CD4-positive, CD25-positive, alpha-beta regulatory T cell (primary cell): ENCODE measurements at places on chromosomes 4 and X. TPM values are rescaled to one million over a fixed set of nuclear protein-coding genes. Genes with fewer than 3 reads are reported as not detected.

Gene IL2
- total RNA-seq, result 1.0 TPM

Gene MYOZ2
- total RNA-seq, result not detected

Gene GUCY1A1
- total RNA-seq, result 1.9 TPM

Gene ATOH1
- total RNA-seq, result not detected

Gene SPANXC
- total RNA-seq, result not detected

Gene BST1
- total RNA-seq, result 0.27 TPM

Gene CFI
- total RNA-seq, result not detected

Gene SLC9B1
- total RNA-seq, result 1.7 TPM

Gene TBC1D9
- 0.30 TPM for total RNA-seq

- DNase-seq, result no peak
These were observed 23.2 kb upstream of the ANXA3 start for GRCh38 chr4:78528327-78528726.

- no peak for DNase-seq
These were observed 38.6 kb downstream of the EVC start for GRCh38 chr4:5749568-5749967.

DNA sequence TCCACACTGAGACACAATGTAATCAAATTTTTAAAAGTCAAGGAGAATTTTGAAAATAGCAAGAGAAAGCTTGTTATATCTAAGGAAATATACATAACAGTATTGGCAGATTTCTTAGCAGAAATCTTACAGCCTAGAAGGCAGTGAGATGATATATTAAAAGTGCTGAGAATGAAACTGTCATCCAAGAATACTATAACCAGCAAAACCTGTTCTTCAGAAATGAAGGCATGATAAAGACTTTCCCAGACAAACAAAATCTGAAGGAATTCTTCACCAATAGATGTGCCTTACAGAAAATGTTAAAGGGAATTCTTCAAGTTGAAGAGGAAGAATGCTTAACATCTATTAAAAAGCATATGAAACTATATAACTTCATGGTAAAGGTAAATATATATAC lies 73.6 kb downstream of the CPEB2 start:
- DNase-seq, result no peak

- peak; percentile 50 for DNase-seq
These were observed at the start of gene SH3BP2 for GRCh38 chr4:2792711-2793585. TSS of gene SH3BP2 (plus strand) at chr4:2793085. CDS start at chr4:2820618, 27,533 bp downstream.

DNA sequence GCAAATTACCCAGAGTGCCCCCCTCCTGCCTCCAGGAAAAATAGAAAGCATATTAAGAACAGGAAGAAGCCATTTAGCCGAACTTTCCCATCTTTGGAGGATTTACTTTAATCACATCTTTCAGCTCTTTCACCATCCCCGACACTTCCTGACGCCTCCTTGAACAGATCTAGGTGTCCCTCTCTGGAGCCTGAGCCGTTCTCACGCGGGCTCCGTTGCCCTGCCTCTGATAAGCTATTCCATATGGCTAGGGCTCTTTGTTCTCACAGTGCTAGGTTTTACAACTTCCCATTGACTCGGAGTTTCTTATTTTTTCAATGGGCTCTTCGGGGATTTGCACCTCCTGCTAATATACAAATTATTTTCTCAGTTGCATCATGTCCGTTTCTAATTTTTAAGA lies 82.1 kb upstream of the GPC4 start:
- DNase-seq, result no peak

DNA sequence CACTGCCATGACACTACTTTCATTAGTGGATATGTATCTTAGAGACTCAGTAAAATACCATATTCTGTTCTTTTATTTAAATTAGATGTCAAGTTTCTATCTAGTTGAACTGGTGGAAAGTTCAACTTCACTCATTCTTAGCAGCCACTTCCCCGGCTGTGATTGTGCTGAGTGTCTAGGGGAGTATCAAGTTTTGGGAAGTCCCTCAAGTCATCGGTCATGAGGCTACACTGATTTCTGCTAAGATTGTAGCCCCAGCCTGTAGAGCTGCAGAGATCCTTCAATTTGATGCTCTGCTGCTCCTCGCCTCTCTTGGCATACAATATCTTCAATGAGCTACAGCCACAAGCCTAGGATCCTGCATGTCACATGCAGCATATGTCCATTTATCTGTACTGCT lies 53.9 kb downstream of the DMP1 start:
- DNase-seq, result no peak

- no peak for DNase-seq
These were observed 6.6 kb downstream of the HCCS start for GRCh38 chrX:11117745-11118144.

DNA sequence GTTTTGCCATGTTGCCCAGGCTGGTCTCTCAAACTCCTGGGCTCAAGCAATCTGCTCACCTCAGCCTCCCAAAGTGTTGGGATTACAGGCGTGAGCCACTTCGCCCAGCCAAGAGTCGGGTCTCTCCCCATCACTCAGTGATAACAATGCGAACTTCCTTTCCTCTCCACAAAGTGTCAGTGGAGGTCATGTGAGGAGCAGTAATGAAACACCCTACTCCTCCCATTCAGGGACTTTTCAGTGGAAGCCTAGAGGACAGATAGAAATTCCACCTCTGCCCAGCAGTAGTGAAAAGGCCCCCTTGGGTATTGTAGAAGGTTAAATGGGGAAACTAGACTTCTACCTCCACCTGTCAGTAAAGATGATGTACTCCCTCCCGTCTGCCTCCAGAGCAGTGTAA lies 141.9 kb upstream of the STK26 start:
- DNase-seq, result no peak

DNA sequence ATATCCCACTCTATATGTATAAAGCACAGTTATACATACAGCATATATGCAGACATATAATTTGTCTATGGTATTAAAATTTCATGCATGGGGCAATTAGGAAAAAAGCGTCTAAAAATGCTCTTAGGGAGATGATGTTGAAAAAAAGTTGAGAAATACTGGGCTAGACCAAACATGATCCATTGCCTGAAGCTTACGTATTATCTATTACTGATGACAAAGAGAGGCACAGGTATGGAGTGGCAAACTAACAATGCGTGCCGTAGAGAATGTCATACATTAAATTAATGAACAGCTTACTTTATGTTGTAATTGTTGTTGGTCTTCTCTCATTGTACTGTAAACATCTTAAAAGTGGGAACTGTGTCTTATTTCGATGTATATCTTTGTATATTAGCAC lies 13.9 kb downstream of the RHOH start:
- DNase-seq, result no peak

DNA sequence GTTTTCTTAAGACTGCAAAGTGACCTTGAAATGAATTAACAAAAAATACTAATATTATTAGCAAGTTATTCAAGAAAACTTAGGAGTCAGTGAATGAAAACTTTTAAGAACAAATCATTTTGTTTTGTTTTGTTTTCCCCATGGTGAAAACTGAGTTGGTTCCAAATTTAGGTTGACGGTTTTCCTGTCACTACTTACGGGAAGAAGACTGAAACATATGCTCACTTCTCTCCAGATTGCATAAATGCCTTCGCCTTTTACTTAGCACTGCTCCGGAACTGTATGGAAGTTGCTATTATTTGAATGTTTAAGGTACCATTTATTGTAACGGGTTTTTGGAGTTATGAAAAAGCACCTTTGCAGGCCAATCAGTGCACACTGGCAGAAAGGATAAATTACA lies 42.8 kb downstream of the DOCK11 start:
- no peak for DNase-seq

DNA sequence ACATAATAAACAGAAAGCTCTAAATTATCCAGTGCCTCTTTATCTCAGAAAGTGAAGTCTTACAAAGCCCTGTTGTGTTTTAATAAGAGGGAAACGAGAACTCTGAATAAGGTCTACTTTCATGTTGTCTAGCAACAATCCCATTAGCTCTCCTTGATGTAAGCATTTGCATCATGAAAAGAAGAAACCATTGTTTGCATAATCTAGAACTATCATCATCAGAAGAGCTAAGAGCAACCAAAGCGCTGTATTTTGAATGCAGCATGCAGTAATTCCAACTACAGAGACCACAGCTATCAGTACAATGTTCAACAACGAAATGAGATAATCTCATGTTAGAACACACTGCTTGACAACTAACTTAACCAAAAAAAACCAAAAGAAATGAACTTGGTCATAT lies 257.1 kb downstream of the CAMK2D start:
- DNase-seq, result no peak

DNA sequence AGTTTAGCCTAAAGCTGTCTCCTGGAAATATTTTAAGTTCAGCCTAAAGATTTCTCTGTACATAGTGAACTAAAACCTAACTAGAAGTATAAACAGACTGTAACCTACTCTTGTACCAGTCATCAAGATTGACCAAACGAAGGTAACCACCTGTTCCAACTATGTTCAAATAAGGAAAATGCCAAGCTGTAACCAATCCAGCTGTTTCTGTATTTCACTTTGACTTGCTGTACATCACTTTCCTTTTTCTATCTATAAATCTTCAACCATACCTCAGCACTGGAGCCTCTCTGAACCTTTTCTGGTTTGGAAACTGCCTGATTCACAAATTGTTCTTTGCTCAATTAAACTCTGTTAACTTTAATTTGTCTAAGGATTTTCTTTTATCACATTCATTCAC lies 3.1 kb upstream of the CYSLTR1 start:
- DNase-seq, result no peak

DNA sequence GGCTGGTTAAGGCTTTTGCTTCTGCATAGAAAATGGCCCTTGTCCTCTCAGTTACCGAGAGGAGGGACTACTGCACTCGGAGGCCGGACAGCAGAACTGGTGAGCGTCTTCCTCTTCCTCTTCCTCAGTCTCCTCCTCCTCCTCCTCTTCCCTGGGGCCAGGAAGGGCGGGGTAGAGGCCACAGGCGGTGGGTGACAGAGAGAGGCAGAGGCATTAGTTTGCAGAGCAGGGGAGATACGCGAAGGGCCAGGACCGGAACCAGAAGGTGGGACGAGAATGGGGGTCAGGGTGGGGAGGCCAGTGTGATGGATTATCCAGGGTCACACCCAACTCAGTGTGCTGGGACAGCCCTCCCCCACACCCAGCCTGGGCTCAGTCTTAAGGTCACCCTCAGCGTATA lies 14.5 kb downstream of the IQSEC2 start:
- DNase-seq, result no peak

DNA sequence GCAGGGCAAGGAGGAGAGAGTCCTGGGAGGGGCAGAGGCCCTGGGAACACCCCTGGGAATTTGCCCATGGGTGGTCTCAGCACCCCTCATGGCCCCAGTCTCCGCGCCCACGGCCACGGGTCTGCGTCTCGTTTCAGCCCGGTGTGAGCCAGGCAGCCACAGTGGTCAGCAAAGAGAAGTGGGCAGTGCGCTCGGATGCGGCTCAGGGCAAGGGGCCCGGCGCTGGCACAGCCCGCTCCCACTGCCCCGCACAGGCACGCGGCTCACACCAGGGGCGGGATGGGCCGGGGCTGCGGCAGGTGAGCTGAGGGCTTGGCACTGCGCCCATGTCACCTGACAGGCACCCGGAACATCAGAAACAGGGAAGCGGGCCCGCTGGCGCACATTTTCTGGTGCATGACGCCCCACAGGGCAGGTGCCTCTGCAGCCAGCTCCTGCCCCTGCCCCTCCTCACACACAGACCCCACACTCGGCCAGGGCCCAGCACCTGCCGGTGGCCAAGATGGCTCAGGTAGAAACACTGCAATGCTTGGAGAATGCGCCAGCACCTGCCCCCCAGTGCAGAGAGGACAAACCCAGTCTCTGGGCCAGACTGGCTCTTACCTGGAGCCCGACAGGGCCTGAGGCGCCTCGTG lies 41.9 kb upstream of the MXD4 start:
- DNase-seq, result no peak

- DNase-seq, result no peak
These were observed 394.9 kb upstream of the PABPC5 start for GRCh38 chrX:91039777-91040176.

- no peak for DNase-seq
These were observed 94.5 kb downstream of the AFF1 start for GRCh38 chr4:87029356-87029755.

DNA sequence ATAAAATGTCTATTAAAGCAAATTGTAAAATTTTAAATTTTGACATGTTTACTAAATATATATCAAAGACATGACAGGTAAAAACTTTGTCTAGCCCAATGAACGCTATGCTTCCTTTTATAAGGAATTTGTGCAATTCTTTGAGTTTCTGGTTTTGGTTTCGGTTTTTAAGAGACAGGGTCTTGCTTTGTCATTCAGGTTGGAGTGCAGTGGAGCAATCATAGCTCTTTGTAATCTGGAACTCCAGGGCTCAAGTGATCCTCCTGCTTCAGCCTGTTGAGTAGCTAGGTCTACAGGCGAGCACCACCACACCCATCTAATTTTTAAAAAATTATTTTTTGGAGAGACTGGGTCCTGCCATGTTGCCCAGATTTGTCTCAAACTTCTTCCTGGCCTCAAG lies 60.7 kb downstream of the BLTP1 start:
- peak; percentile 25 for DNase-seq

DNA sequence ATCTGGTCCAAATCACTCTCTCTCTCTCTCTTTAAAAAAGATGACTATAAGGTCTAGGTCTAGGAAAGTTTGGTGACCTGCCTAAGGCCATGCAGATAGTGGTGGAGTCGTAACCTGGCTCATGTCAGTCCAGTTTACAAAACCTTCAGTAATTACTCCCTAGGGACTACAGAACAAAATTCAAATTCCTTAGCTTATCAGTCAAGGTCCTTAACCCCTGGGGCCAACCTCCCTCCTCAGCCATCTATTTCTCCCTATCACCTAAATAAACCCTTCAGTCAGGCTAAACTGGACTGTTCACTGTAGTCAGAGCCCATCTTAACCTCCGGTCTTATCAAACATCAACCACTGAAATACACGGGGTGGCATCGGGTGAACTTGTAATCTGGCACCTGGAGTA lies 68.9 kb downstream of the MAP3K15 start:
- no peak for DNase-seq

DNA sequence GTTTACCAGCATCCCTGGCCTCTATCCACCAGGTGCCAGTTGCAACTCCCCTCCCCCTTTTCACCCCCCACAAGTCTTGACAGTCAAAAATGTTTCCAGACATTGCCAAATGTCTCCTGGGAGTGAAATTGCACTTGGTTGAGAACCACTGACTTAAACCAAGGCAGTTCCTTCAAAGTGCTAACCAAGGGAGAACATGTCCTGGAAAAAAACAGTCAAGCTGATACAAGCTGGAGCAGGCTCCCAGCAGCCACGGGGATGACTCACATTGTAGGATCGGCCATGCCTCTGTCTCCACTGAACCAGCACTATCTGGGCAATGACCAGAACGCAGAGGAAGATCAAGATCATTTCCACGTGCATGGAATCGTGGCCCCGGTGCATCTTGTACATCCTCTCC lies 11.4 kb downstream of the RNF175 start:
- no peak for DNase-seq

GRCh38 chrX:110745288-110745687 lies 50.3 kb downstream of the CHRDL1 start:
- DNase-seq, result no peak
